ENCODE measurements at places on chromosomes 3 and 15.

DNA sequence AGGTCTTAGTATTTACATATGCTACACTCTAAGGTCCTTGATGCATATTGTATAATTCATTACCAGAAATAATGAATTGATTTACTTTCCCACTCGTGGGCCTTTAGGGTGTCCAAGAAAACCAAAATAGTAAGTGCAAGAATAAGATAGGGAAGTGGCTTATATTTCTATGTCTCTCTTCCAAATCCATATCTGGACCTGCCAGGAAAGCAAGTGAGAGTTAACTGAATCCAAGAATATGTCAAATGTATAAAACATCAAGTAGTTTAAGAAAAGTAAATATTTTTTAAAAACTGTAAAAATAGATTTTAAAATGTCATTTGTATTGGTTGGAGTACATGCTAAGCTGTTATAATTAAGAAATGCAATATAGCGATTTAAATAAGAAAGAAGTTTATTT is 1072.1 kb downstream of the OTOL1 start:
- no peak for DNase-seq

- peak; percentile 46 for DNase-seq
Measured at GRCh38 chr3:141275032-141275422, 43.4 kb downstream of the PXYLP1 start.

DNA sequence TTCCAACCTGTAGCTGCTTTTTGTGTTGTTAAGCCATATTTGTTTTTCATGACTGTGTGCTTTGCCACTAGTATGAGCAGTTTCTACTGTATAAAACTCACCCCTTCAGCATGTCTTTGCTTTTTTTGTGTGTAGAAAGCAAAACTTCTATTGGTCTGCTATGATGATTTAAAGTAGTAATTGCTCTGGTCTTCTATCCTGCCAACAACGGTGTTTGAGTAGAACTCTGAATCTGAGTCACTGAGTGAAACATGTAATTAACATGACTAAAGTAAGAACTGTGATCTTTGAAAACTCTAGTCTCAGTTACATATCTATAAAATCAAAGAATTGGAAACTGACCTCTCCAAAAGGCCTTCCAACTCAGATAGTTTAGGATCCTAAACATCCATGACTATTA is 133.6 kb downstream of the TPRG1 start:
- DNase-seq: no peak

DNA sequence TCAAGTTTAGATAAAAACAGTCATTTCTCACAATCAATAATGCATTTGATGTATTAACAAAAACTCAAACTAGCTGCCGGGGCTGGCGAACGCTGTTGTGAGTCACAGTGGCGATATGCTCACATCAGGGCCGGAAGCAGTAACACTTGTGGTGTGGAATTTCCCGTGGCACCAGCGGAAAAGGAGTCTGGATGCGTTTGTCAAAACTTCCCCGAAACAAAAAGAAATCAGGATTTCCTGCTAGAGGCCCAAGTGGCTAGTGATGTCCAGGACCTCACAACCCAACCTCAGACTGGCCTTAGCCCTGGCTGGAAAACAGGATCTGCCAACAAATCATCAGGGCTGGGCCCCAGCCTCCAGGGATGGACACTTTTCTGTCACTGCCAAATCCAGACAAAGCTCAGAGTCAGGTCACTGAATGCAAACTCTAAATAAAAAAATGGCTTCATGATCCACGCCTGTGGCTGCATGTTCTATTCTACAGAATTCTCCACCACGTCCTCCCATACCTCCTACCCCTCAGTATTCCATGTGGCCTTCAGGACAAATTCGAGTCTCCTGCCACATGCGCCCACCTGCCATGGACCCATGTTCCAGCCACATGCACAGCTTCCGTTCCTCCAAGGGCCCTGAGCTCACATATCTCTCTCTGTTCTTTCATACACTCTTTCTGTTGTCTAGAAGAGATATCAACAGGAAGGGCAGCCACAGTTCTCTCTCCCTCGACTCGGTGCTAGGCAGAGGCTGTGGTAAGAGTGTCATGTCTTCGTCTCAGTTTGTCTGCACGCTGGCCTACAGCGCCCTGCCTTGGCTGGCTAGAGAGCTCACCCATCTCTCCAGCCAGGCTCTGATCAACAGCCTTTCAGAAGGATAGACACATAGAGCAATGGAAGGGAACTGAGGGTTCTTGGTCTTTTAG is 35.4 kb downstream of the EHD4 start:
- peak; percentile 86 for DNase-seq

- no peak for DNase-seq
Measured at GRCh38 chr3:121637922-121638321, 22.8 kb downstream of the HCLS1 start.

- no peak for DNase-seq
Measured at GRCh38 chr15:71547011-71547410, 263.3 kb upstream of the NR2E3 start.

DNA sequence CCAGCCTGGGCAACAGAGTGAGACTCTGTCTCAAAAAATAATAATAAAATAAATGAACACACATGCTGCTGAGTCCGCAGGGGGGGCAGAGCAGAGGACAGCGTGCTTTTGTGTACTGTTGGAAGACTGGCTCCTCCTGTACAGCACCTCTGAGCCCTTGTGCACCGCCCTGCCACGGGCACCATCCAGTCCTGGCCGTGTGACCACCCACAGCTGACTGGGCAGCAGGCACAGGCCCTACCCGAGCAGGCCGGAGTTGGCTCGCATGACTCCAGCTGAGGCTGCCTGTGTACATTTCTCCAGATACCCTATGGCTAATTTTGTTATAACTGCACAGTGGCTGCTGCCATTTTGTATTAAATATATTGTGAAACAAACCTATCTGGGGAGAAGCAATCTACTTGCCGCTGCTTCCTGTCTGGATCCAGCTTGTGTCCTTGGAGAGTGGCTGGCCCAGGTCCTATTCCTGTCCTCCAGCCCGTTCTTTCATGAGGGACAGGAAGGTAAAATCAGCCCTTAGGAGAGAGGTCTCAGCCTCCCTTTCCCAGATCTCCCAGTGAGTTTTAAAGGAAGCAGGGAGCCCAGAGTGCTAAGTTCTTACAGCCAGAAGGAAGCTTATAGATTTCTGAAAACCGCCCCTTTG is 14.6 kb downstream of the IVD start:
- DNase-seq: no peak

DNA sequence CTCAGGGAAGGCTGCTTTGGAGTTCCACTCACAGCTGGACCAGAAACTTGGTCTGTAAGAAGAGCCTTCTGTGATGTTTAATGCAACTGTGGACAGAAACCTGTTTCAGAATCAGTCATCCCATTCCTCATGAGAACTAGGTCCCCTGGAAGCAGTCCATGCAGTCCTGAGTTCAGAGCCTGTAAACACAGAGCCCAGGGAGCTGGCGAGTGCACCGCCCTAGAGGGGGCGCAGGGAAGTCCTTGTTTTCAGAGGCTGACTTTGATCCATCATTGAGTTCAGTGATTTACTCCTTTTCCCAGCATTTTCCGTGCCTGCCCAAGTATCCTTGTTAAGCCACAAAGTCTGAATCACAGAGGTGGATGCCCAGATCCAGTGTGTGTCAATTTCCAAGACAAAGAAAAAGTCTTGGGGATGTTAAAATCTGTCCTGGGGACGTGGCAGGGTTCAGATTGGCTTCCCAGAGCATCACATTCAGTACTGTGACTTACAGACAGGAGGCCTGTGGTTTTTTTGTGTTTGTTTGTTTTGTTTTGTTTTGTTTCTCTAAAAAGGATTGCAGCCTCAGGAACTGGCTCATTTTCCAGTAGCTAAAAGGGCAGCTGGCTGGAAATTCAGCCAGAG is 9.8 kb upstream of the TXNRD3 start:
- no peak for DNase-seq

GRCh38 chr15:35289024-35289617 is 204.0 kb upstream of the NANOGP8 start:
- no peak for DNase-seq

DNA sequence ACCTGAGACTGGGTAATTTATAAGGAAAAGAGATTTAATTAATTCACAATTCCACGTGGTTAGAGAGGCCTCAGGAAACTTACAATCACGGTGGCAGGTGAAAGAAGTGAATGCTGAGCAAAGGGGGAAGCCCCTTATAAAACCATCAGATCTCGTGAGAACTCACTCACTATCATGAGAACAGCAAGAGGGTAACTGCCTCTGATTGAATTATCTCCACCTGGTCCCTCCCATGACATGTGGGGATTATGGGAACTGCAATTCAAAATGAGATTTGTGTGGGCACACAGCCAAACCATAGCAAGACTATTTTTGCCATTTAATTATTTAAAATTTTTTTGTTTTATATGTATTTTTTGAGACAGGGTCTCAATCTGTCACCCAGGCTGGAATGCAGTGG is 27.0 kb upstream of the KCTD6 start:
- peak; percentile 50 for DNase-seq

- DNase-seq: peak; percentile 47
Measured at GRCh38 chr3:129315223-129315997, 36.7 kb downstream of the HMCES start.

DNA sequence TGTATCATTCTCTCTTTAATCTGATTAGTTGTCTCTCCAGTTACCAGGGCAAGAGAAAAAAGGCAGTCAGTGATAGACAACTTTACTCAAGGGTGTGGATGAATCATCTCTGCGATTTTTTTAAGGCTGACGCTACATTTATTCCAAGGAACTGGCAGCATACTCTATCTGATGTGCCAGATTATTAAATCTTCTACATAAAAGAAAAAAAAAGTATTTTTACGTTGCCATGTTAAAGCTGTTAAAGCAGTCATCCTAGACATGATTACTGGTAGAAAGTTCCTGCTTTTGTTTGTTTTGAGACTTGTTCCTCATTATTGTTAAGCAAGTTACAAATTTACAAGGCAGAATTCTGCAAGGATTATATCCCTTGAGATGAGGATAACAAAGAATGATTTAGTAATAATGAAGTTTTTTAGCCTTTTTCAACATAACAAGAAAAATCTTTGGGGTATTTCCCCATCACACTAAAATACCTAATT is 121.7 kb downstream of the CBLB start:
- no peak for DNase-seq

DNA sequence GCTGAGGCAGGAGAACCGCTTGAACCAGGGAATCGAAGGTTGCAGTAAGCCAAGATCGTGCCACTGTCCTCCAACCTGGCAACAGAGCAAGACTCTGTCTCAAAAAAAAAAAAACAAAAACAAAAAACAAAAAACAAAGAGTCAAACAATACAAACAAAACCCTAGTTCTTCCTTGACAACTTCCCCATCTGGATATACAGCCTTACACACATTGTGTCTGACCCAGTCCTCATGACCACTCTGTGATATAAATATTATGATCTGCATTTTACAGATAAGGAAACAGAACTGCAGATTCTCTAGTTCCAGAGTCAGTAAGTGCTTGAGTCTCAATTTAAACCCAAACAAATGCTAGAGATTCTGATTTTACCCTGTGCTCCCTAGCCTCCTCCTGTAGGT is 4.8 kb upstream of the ESYT3 start:
- no peak for DNase-seq

- DNase-seq: no peak
Measured at GRCh38 chr15:68792901-68793766, 27.6 kb downstream of the ANP32A start.

DNA sequence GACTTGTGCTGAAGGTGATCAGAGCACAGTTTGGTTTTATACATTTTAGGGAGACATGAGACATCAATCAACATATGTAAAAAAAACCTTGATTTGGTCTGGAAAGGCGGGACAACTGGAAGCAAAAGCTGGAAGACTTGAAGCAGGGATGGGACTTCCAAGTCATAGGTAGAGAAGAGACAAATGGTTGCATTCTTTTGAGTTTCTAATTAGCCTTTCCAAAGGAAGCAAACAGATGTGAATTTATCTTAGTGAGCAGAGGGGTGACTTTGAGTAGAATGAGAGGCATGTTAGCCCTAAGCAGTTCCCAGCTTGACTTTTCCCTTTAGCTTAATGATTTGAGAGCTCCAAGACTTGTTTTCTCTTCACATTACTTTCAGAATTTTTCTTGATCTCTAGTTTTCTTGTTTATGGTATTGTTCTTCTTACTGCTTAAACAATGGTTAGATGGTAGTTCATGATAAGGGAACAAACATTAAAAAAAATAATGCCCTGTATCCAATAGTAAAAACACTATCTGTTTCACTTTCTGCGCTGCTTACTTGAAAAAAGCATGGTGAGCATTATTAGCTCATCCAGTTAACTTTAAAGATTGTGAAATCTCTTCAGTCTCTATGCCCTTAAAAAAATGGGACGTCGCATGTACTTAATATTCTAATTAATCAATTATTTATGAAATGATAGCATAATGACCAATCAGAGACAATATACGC is 48.5 kb upstream of the BCHE start:
- no peak for DNase-seq

GRCh38 chr3:55622733-55623132 is 135.6 kb upstream of the WNT5A start:
- DNase-seq: no peak

- no peak for DNase-seq
Measured at GRCh38 chr3:188168186-188168585, 14.2 kb downstream of the LPP start.

- no peak for DNase-seq
Measured at GRCh38 chr3:155504682-155505081, 211.2 kb upstream of the STRIT1 start.

GRCh38 chr15:92505611-92506010 is 111.9 kb downstream of the ST8SIA2 start:
- DNase-seq: no peak

DNA sequence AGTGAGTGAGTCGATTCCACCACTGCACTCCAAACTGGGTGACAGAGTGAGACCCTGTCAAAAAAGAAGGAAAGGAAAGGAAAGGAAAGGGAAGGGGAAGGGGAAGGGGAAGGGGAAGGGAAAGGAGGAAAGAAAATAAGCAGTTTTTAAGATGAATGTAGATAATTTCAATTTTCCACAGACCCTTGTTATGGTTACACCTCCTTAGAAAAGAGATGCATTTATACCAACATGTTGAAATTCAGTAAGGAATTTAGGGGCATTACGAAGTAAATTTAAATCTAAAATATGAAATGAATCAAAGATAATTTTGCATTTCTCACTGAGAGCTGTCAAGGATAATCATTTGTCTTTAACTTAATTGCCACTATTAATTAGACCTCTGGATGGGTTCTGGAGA is 146.5 kb upstream of the TMC3 start:
- DNase-seq: no peak

DNA sequence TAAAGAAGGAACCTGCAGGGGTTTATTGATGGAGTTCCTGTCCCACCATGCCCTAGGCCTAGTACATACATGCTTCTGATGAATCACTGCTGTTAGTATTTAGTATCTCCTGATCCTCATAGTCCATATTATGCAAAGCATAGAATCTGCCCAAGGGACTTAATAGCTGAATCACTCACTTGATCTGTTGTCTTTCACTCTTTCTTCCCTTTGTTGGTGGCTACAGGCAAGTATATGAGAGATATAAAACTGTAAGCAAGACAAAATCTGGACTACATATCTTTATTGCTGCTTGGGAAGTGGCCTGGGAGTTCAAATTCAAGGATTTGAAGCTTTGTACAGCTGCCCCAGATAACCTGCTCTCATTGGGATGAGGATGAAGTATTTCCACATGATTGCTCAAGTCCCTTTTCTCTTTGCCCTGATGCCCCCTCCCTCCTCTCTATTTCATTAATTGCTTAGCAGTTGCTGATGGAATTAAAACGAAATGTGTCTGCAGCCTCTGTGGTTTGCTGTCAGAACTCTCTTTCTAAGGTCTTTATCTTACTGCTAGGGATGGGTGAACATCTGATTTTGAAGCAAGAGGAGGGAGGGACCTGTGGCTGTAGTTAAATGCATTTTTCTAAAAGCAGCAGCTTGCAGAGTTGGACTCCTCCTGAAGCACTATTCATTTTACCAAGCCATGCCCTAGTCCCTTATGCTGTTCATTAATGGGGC is 114.1 kb downstream of the ZNF609 start:
- DNase-seq: no peak

- no peak for DNase-seq
Measured at GRCh38 chr3:157294953-157295352, 135.0 kb upstream of the CCNL1 start.

- DNase-seq: no peak
Measured at GRCh38 chr3:1734494-1735122, 364.1 kb upstream of the CNTN4 start.

Measured in activated CD8-positive, alpha-beta T cell treated with anti-CD3 and anti-CD28 coated beads for 36 hours (primary cell).